Activated CD4-positive, alpha-beta memory T cell treated with anti-CD3 and anti-CD28 coated beads for 36 hours (primary cell): ENCODE measurements at places on chromosomes 5 and 9. TPM values are rescaled to one million over a fixed set of nuclear protein-coding genes. Genes with fewer than 3 reads are reported as not detected.
A peak's percentile ranks its signal among the peaks of the same experiment; 100 is the strongest.

DNA sequence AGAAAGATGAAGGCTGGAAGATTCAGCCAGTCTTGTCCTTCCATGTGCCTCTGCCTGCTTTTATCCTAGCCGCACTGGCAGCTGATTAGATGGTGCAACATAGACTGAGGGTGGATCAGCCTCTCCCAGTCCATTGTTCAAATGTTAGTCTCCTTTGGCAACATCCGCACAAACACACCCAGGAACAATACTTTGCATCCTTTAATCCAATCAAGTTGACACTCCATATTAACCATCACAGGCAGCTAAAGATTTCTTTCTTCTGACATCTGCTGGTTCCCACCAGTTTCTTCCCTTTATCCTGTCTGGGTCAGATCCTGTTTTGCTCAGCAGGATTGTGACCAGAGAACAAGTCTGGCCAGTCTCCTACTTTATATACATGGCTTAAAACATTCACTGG, 276.5 kb upstream of the TYRP1 start:
- H3K27ac ChIP-seq = no peak overlapping the region
- no peaks in the 10 kb centered on the region for H3K4me1 ChIP-seq
- H3K36me3 ChIP-seq = no peaks in the 10 kb centered on the region
- H3K27me3 ChIP-seq = no peaks in the 10 kb centered on the region
- H3K4me3 ChIP-seq = no peak overlapping the region

DNA sequence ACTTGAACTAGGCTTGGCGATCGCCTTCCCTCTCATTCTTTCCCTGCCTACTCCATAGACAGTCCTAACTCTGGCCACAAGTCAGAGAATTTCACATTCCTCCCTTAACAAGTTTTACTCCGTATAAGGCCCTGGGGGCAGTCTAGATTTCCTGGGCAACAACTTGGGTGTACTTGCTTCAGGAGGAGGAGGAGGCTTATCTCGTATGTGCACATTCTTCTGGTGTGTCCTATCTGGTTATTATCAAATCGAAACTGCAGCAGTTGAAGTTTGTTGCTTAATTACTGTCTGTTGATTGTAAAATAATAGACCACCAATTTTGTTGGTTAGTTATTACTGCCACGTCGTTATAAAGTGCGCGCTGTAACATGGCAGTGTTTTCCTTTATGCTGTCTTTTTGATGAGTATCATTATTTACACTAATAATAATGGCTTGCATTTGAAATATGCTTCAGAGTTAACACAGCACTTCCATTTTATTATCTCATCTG, 42.0 kb downstream of the PIP5K1B start:
- H3K27me3 ChIP-seq = no peaks in the 10 kb centered on the region
- no peak overlapping the region for H3K27ac ChIP-seq
- H3K4me1 ChIP-seq = no peaks in the 10 kb centered on the region
- DNase-seq = no peak
- no peaks in the 10 kb centered on the region for H3K36me3 ChIP-seq

- H3K27me3 ChIP-seq = peaks cover 2% of the 10 kb centered on the region
- H3K4me3 ChIP-seq = no peak overlapping the region
- H3K36me3 ChIP-seq = no peaks in the 10 kb centered on the region
- no peak for DNase-seq
- no peak overlapping the region for H3K27ac ChIP-seq
Measured at GRCh38 chr5:135234666-135235401, 164.2 kb downstream of the MACROH2A1 start.

DNA sequence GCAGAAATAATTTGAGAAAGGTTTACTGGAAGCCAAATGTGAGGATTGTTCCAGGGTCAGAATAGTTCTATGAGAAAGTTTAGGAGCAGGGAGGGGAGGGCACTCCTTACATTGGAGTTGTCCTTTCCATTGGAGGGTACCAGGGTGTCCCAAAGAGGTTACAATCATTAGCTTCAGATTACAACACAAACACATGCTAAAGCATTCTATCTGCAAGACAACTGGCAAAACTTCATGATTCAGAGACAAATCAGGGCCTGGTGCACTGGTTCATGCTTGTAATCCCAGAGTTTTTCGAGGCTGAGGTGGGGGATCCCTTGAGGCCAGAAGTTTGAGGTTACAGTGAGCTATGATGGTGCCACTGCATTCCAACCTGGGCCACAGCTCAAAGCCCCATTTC, 51.8 kb downstream of the NSUN2 start:
- H3K27me3 ChIP-seq = peaks cover 52% of the 10 kb centered on the region
- no peak overlapping the region for H3K27ac ChIP-seq
- H3K4me1 ChIP-seq = no peaks in the 10 kb centered on the region
- no peak for DNase-seq

DNA sequence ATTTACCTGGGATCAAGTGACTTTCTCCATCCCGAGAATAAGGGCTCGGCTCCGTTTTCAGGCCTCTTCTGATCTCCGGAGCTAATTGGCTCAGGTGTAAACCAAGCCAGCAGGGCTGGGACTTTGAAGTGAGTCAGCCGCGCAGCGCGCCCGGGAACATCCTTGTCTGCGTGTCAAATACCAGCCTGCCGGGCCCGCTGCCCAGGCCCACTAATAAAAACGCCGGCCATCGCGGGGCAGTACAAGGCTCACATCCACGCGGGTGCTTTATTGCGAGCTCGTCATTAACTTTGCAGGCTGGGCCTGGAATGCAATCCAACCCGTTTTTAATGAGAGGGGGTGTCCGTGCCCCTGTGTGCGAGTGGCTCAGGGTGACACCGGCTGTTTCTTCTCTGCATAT, 416.8 kb downstream of the IRX2 start:
- no peak for DNase-seq
- H3K4me1 ChIP-seq = no peaks in the 10 kb centered on the region
- no peak overlapping the region for H3K27ac ChIP-seq
- no peak overlapping the region for H3K4me3 ChIP-seq

- no peak overlapping the region for H3K27ac ChIP-seq
- no peak overlapping the region for H3K4me3 ChIP-seq
- H3K36me3 ChIP-seq = no peaks in the 10 kb centered on the region
Measured at GRCh38 chr5:52269859-52270258, 517.9 kb upstream of the ITGA1 start.

GRCh38 chr5:54794135-54794975, 191.0 kb downstream of the ESM1 start:
- no peak for DNase-seq
- H3K27ac ChIP-seq = peak overlapping the region; percentile 42
- peaks cover 18% of the 10 kb centered on the region for H3K4me1 ChIP-seq
- peaks cover 8% of the 10 kb centered on the region for H3K27me3 ChIP-seq

DNA sequence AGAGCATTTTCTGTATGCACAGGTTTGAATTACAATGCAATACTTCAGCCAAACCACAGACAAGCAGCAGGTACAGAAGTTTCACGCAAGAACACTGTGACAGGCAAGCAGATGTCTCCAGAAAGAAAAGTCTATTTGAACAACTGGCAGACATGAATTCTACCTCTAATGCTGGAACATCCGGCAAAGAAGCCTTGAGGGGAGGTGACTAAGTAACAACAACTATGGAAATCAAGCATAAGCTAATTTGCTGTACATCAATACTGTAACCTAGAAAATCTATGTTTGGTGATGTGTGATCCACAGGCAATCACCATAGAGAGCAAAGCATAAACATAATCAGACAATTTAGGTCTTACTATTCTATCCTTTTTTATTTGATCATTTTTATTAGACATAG, 65.5 kb downstream of the PLK2 start:
- no peaks in the 10 kb centered on the region for H3K4me1 ChIP-seq
- no peak overlapping the region for H3K27ac ChIP-seq
- peaks cover 3% of the 10 kb centered on the region for H3K27me3 ChIP-seq
- no peak for DNase-seq
- no peak overlapping the region for H3K4me3 ChIP-seq

DNA sequence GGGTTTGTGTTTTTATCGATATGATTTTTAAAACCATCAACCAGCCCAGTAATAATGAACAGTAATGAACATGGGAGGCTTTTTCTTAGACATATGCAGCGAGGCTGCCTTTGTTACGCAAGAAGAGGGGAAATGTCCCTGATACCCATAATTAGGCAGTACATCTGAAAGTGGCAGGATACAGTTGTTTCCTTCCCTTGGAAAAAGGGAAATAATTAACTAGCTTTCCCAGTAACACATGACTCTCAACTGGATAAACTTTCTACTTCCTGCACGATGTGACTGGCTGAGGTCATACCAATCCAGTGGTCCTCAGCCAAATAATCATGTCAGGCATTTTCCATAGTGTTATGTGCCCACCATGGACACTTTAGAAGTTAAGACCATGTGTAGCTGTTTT, 431.6 kb upstream of the C9orf72 start:
- no peak overlapping the region for H3K27ac ChIP-seq
- no peaks in the 10 kb centered on the region for H3K27me3 ChIP-seq
- no peak for DNase-seq
- H3K36me3 ChIP-seq = no peaks in the 10 kb centered on the region
- H3K4me3 ChIP-seq = no peak overlapping the region
- no peaks in the 10 kb centered on the region for H3K4me1 ChIP-seq

DNA sequence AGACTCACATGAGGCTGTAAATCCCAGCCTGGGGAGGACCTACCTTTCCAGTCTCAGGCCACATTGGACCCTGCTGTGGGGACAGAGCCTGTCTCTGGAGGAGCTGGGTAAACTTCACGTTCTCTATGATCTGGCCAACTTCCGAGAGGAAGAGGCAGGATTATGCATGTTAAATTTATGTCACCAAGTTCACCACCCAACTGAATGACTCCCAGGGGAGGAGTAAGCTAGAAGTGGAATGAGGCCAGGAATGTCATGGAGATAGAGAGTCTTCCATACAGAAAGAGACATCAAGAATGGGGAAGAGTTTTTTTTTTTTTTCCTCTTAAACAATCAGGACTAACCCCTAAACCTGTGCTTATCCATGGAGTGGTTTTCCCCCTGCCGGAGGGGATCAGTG, 90.3 kb upstream of the PALM2AKAP2 start:
- no peaks in the 10 kb centered on the region for H3K4me1 ChIP-seq
- H3K27ac ChIP-seq = no peak overlapping the region
- no peaks in the 10 kb centered on the region for H3K36me3 ChIP-seq
- H3K4me3 ChIP-seq = no peak overlapping the region

GRCh38 chr5:141742866-141743851, 61.1 kb upstream of the ARAP3 start:
- no peak overlapping the region for H3K4me3 ChIP-seq
- peak; percentile 40 for DNase-seq
- no peak overlapping the region for H3K27ac ChIP-seq
- H3K27me3 ChIP-seq = peaks cover 21% of the 10 kb centered on the region

GRCh38 chr5:41851116-41851515, 19.1 kb downstream of the OXCT1 start:
- H3K4me3 ChIP-seq = no peak overlapping the region
- no peaks in the 10 kb centered on the region for H3K27me3 ChIP-seq
- peaks cover 31% of the 10 kb centered on the region for H3K4me1 ChIP-seq

DNA sequence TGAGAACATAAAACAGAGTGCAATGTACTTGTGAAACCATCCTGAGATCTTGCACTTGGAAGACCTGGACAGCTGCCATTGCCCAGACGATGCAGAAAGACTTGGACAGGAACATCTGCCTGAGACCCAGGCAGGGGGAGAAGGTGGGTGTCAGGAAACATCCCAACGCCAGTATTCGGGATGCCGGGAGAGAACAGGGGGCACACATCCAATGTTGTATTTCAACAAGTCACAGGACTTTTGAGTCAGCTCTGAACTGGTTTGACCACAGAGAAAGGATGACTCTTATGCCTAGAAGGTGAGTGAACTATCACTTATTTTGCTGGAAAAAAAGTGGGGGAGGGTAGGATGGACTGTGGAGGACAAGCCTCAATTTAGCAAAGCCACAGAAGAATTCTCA, 124.6 kb downstream of the ROR2 start:
- no peak overlapping the region for H3K27ac ChIP-seq
- no peaks in the 10 kb centered on the region for H3K4me1 ChIP-seq
- H3K36me3 ChIP-seq = no peaks in the 10 kb centered on the region
- no peak overlapping the region for H3K4me3 ChIP-seq

- no peaks in the 10 kb centered on the region for H3K4me1 ChIP-seq
- no peak overlapping the region for H3K4me3 ChIP-seq
- no peaks in the 10 kb centered on the region for H3K36me3 ChIP-seq
Measured at GRCh38 chr5:57362951-57363350, 119.7 kb downstream of the ACTBL2 start.

GRCh38 chr5:113807427-113807991, 294.0 kb downstream of the YTHDC2 start:
- no peaks in the 10 kb centered on the region for H3K36me3 ChIP-seq
- no peak for DNase-seq
- H3K4me3 ChIP-seq = no peak overlapping the region
- no peak overlapping the region for H3K27ac ChIP-seq
- no peaks in the 10 kb centered on the region for H3K4me1 ChIP-seq
- H3K27me3 ChIP-seq = no peaks in the 10 kb centered on the region

DNA sequence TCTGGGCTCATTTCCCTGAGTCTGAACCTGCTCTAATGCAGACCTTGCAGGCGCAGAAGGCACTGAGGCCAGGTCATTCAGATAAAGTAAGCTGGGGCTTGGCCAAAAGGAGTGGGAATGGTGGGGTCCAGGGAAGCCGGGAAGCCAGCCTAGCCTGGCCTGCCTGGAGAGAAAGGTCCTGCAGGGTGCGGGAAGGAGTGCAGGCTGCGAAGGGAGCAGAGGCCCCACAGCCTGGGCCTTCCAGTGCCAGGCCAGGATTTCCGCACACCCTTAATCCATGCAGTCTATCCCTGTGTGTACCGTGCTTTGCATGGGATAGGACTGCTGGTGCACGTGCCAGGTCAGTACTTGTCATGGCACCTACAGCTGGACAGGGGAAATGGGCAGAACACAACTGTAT, 3.6 kb upstream of the STING1 start:
- peaks cover 15% of the 10 kb centered on the region for H3K36me3 ChIP-seq
- H3K27me3 ChIP-seq = no peaks in the 10 kb centered on the region
- H3K27ac ChIP-seq = no peak overlapping the region
- peaks cover 17% of the 10 kb centered on the region for H3K4me1 ChIP-seq
- DNase-seq = no peak
- H3K4me3 ChIP-seq = no peak overlapping the region

GRCh38 chr5:181260720-181261319, at the start of gene TRIM52:
TRIM52 (minus strand) TSS chr5:181261143; CDS start chr5:181260813, 330 bp downstream.
- peaks cover 38% of the 10 kb centered on the region for H3K4me1 ChIP-seq
- peak within 1 kb of the TSS; percentile 96 for H3K4me3 ChIP-seq

DNA sequence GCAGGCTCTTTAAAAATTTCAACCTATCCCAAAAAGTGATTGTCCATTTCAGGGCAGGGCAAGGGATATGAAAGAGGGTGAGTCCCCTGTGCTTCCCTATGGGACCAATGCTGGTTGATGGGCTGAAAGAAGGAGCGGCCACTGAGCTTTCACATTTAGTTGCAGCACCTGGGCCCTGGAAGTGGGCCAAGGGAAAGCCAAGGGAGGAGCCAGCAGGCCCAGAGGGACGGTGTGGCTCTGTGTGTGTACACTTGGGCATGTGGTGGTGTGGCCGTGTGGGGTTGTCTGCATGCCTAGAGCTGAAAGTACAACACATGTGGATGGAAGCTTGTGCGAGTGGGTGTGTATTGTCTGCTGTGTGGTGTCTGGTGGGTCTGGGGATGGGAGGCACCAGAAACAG, 14.0 kb upstream of the PSMD5 start:
- no peaks in the 10 kb centered on the region for H3K27me3 ChIP-seq
- peaks cover 4% of the 10 kb centered on the region for H3K4me1 ChIP-seq
- H3K36me3 ChIP-seq = peaks cover 59% of the 10 kb centered on the region
- DNase-seq = peak; percentile 1
- no peak overlapping the region for H3K4me3 ChIP-seq

The GALNT10 gene
- total RNA-seq = 26.9 TPM

The WDR38 gene
- total RNA-seq = not detected

The PCAT7 gene
- not detected for total RNA-seq

The EIF4EBP3 gene
- total RNA-seq = 16.6 TPM

The SLCO6A1 gene
- total RNA-seq = not detected

The GRPEL2 gene
- 32.9 TPM for total RNA-seq

The PDZD2 gene
- not detected for total RNA-seq

The OR2K2 gene
- not detected for total RNA-seq

The BRD9 gene
- 43.1 TPM for total RNA-seq
